Umbilical cord (tissue), 2 donors: ENCODE measurements at places on chromosomes 12 and 14.

- no peak for DNase-seq
These were observed 24.1 kb downstream of the PLEKHG7 start for GRCh38 chr12:92726850-92727249.

DNA sequence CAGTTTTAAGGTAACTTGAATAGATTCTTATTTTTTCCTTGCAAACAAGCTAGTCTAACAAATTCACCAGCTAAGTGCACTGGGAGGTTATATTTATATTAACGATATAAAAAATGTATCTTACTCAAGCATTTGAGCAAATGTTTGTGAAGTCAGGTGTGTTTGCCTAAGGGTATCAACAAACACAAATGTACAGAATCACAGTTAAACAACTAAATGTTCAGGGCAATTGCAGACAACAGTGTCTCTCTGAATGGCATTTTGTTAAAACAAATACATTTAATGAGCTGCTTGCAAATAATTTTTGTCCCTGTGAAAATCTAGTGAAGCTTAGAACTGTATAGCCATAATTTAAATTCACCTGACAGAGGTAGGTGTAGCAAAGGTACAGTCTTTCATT, 28.2 kb upstream of the FLRT2 start:
- DNase-seq = no peak

DNA sequence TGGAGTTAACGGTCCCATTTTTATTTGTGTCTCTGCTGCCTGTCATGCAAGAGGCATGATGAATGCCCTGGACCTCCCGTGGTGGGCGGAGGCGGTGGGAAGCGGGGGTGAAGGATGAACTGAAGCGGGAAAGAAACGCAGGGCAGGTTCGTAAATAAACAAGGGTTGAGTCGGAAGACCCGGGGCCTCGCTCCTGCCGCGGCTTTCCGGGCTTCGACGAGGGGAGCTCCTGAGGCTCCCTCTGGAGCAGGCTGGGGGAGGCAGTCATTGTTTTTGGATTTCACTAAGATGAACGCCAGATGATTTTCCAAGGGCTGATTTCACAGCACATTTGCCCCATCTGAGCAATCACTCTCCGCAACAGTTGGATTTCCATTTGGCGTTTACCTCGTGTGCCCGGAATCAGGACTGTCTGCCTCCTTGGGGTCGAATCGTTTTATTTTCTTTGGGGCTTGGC, 130.2 kb downstream of the SLC38A6 start:
- no peak for DNase-seq

GRCh38 chr12:110577864-110578693, 5.0 kb downstream of the PPTC7 start:
- DNase-seq = no peak

DNA sequence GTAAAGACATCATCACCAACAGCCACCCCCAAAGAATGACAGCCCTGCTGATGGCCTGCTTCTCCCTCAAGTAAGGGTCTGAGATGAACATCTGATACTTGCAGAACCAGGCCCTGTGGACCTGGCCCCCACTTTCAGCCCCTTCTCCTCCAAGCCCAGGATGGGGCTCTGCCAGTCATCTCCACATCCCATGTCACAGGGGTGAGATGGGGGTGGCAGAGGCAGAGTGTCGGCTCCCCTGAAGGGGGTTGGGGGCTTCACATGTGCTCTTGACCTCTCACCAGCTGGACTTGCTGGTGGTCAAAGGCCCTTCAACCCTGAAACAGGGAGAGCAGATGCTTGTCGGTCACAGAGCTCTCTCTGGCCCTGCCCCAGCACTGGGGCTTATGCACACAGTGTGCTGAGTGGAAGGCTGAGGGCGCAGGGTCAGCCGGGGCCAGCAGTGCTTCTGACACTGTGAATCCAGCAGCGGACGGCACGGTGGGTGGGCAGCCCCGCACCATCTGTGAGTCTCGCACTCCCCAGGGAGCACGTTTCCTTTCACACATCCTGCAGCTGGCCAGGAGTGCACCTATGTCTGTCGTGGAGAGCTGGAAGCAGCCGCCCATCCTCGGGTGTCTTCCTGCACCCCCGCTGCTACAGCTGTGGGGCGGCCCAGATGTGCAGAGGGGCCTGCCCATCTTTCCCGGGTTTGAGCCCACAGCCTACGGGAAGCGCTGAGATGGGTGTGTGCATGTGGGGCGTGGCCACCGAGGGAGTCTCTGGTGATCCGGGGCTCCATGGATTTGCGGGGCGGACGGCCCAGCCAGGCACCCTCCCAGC, 94.3 kb downstream of the ADGRD1 start:
- DNase-seq = peak; percentile 14

DNA sequence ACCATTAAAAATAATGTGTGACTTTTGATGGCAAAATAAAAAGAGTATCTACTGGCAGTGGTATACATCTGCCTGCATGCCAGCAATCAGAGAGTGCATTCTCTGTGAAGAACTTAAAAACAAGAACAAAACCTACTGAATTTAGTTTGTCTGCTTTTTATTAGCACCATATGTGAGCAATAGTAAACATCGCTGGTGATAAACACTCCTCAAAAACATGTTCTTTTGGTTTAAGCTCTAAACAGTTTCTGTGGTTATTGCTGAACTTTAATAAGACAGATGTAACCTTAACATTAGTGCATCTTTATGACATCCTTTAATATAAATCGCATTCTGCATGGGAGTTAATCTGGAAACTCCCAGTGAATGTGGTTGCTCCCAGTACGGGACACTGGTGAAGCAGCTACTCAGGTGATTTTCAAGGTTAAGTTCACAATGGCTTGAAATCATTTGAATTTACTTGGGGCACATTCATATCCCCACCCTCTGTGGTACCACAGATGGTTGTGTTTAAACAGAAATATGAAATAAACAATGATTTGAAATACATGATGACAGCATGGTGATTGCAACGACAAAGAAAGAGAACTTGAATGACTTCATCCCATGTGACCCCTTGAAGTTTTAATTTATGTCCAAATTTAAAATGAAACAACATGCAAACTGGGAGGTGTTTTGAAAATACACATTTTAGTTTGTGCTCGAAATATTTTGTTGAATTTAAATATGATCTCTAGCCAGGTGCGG, 285.9 kb downstream of the FOXN3 start:
- DNase-seq = no peak

DNA sequence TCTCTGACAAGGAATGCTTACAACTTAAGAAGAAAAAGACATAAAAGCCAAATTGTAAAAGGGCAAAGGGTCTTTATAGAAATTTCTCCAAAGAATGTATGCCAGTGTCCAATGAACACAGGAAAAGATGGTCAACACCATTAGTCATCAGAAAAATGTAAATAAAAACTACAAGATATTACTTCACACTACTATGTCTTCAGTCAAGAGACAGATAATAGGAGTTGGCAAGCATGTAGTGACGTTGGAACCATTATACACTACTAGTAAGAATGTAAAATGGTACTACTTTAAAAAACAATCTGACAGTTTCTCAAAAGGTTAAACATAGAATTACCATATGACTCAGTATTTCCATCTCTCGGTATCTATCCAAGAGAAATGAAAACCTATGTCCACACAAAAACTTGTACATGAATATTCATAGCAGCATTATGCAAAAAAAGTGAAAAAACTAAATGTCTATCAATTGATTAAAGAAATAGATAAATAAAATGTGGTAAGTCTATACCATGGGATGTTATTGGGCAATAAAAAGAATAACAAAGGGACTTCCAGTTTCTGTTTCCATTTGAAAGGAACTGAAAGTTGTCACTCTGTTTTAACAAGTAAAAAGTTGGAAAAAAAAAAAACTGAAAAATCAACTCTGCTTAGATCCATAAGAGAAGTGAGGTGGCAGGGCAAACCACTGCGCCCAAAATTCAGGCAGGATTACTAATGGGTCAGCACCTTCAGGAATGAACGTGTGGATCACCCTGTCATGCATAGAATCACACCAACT, 69.8 kb downstream of the ALG10B start:
- no peak for DNase-seq

- DNase-seq = no peak
These were observed 239.5 kb upstream of the SFSWAP start for GRCh38 chr12:131471271-131471905.

GRCh38 chr14:76937181-76938091, 91.1 kb downstream of the IRF2BPL start:
- DNase-seq = peak; percentile 98

DNA sequence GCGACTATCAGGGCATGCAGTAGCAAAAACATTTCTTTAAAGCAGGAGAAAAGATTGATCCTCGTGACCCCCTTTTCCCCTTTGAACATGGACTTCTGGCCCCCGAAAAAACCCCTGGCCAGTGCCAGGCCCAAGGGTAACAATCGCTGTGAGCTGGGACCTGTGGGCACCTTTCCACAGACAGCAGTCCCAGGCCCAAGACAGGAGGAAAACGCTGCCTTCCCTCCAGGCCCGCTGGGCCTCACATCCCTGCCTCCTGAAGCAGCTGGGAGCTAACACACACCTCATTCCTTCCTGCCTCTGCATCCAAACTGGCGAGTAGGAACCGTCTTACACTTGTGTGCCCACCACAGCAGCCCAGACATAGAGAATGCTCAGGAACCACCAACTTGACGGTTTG, 1.2 kb downstream of the VWF start:
- DNase-seq = no peak

- no peak for DNase-seq
These were observed 9.6 kb downstream of the FAIM2 start for GRCh38 chr12:49893753-49894750.

- no peak for DNase-seq
These were observed 110.9 kb downstream of the NOVA1 start for GRCh38 chr14:26486922-26487321.

DNA sequence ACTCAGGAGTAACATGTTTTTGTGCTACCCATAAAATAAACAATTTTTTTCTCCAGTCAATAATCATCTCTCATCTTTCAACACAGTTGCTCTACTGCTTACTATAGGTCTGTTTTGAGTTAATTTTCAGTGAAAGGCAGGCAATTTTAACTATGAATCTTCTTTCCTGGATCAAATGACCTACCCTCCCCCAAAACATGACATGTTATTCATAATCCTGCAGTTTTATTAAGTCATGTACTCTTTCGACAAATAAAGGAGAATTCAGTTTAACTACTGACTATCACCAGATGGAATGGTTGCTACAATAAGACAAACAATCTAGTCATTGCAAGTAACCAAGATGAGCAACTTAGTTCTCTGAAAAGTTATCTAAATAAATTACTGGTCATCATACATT, 106.0 kb upstream of the FAR2 start:
- no peak for DNase-seq

GRCh38 chr14:30855345-30856037, 18.9 kb upstream of the COCH start:
- DNase-seq = no peak

DNA sequence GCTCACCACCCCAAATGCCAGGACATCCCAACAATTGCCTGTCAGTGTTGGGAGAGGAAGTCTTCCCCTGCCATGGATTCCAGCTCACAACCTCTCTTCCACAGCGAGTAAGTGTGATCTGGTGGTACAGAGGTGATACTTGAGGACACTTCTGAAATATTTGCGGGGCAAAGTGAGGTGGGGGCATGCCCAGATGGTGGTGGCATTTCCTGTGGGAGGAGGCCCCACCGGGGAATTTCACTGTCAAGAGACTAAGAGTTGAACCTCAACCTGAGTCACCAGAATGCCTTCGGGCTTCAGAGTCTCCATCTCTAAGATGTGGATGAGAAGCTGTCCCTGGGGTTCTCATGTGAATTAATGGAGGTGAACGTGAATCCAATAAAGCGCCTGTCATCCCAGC, 122.3 kb upstream of the RFLNA start:
- no peak for DNase-seq

DNA sequence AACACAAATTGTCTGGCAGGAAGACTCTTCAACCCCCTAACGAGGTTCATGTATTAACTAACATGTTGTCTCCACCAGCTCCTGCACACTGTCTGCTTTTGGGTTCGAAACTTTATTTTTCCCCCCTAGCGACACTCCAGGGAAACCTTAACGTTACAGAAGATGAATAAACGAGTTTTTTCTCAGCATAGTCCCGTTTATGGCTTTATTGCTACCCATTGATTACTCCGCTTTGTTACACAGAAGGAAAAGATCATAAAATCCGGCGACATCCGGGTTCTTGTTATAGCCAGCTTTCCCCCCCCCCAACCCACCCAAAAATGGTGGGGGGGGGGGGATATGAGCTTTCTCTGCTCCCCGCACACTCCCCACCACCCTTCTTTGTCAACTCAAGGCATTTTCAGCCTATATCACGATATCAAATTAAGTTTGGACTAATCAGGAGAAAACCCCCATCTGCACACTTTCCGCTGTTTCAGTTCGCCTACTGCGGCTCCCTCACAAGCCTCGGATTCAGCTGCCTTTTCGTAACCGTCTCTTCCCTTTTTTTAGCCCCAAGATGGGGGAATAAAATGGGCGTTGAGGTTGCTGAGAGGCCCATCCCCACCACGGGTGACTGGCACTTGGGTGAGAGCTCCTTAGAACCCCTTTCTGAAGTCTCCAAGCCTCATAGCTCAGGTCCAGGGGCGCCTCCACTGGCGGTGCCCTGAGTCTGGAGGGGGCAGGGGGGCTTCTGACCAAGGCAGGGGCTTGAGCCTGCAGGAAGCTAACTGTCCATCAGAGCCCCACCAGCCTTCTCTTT, 1.4 kb upstream of the HOXC6 start:
- DNase-seq = no peak

DNA sequence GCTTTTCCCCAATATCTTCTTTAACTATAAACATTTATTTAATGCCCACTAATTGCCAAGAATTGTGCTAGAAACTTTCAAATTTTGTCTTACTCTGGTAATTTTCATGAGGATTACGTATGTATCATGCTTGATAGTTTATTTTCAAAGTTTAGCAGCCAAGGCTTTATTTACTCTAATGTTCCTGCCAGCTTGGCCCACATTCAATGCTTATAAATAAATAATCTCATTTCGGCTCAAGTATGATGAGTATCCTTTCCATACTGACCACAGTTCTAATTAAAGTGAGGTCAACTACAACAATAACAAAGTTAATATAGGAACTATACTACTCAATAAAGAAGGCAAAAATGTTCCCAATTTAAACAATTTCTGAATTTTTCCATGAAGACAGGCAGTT, 259.2 kb downstream of the MED13L start:
- DNase-seq = no peak

- DNase-seq = no peak
These were observed 177.1 kb downstream of the CCDC91 start for GRCh38 chr12:28367326-28367725.
